ENCODE measurements at places on chromosomes 13 and 19.

GRCh38 chr13:66974174-66974573 lies 256.0 kb downstream of the PCDH9 start:
- DNase-seq: no peak

GRCh38 chr19:56152644-56153043 lies 11.6 kb downstream of the ZNF444 start:
- DNase-seq: no peak

DNA sequence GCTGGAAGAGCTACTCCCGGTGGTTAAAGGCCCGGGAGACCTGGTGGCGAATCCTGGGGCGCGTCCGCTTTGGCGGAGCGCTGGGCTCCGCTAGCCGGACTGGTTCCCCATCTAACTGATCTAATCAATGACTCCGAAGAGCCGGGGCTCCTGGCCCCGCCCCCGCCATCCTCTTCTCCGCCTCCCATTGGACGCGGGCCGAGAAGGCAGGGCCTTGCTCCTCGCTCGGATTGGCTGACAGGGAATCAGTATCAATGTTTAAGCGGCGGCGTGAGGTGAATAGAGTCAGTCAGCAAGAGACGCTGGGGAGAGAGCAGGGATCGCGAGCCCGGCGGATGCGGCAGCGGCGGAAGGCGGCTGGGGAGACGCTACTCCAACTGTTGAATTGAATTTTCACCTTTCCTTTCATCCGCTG lies 1.7 kb upstream of the PCDH17 start:
- DNase-seq: no peak

DNA sequence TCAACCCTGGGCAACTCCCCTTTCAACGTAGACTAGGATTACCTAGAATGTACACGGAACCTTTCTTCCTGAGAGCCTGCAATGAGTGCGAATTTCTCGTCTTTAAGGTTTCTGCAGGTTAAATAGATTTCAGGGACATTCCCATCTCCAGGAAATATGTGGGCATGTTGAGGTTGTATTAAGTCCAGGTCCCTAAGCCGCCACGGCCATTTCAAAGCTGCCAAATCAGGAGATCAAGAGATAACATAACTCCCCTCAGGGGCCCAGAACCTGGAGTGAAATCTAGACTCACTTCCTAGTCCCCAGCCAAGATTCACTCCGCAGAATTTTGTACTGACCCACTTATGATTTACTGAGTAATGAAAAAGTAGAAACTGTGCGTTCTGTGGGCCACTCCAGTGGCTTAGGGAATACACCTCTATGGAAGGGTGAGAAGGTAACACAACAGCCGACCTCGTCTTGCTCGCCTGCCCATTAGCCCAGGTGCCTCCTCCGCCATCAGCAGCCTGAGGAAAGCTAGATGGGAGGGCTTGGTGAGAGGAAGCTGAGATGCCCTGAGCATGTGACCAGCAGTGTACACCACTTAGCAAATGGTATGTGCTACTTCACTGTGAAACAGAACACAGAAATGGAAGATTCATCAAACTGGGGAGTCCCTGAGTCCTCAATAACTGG lies 98.5 kb upstream of the SOX1 start:
- DNase-seq: no peak

- DNase-seq: no peak
Observed at GRCh38 chr13:40579535-40579934, 86.9 kb downstream of the FOXO1 start.

- no peak for DNase-seq
Observed at GRCh38 chr19:18879579-18880373, 16.2 kb downstream of the CERS1 start.

DNA sequence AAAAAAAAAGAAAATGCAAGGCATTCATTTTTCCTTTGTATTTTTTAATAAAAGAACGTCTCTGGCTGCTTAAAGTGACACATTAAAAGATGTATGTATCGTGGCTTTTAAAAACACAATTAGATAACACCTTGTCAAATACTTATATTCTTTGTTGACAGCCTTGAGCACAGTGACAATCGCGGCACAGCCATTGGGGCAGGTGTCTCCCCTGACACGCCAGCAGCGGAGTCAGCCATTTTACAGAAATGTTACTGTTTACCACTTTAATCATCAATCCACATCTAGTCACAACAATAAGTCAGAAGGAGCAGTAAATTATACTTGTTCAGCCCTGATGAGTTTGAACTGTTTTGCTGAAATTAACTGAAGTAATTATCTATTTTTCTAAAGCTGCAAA lies 224.1 kb downstream of the ZNF536 start:
- DNase-seq: no peak

DNA sequence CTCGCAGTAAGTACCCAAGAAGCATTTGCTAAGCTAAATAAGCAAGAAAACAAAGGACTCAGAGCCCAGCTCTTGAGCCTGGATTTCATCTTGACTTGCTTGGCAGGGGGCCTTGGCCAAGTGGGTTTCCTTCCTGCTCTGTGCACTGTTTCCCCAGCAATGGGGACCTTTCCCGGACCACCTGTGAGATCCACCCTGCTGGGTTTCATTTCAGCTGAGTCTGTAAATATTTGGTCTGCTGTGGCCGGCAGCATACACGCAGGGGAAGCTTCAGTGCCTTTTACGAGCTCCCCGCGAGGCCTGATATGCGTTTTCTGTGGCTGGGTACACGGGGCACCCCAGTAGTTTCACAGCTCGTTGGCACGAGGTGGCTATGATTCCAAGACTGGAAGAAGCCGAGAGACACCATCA lies 12.4 kb upstream of the TINCR start:
- DNase-seq: no peak

DNA sequence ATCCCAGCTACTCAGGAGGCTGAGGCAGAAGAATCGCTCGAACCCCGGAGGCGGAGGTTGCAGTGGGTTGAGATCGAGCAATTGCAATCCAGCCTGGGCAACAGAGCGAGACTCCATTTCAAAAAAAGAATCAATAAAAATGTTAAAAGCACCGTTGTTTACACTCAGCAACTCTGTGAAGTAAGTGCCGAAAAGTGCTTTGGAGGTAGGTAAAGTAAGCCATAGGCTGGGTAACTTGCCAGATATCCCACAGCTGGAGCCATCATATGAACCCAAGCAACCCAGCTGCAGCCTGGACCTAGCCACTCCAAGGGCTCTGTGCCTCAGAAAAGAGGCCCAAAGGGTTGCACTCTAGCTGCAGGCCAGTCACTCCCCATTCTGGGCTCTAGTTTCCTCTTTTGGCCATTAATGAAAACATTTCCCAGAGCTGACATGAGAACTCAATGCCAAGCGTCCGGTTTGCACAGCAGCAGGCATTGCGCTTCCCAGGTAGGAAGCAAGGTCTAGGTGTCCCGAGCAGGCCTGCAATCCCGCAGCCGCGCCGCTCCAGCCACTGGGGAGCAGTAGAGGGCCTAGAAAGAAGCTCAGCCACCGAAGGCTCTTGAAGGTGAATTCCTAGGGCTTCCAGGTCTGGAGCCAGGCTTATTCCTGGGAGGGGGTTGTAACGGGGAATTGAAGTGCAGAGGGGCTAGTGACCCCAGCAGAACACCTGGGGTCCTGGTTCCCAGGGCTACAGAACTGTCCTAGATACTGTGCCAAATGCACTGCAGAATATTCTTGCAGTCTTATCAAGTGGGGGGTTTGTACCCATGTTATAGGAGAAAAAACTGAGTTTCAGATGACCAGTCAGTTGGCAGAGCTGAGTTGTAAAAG lies 4.1 kb upstream of the CD79A start:
- DNase-seq: no peak

Data from T-helper 22 cell (primary cell).